ENCODE measurements at places on chromosomes 2 and 18.

GRCh38 chr2:195411219-195411687 lies 245.8 kb upstream of the SLC39A10 start:
- DNase-seq: no peak

GRCh38 chr2:35978218-35978617 lies 377.4 kb upstream of the CRIM1 start:
- DNase-seq: no peak

DNA sequence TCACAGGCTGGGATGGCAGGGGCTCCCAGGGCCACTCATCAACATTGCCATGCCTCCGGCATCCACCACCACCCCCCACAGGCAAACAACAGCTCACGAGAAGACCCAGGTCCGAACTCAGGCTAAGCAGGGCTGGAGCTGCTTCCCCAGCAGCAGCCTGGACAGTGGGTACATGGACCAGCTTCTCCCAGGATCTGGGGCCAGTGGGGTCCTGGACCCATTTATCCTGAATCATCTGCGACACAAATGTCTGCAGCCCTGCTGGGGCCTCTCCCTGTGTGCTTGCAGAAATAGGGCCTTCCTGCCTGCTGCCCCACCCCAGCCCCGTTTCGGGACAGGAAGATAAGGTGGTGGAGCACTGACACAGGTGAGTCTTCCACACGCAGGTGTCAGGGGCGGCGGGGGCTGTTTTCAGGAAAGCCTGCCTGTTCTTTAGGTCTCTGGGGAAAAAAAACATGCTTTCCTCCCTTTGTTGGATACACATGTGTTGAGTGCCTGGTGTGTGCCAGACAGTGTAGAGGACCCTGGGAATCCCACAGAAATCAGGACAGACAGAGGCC lies 4.5 kb downstream of the PRLH start:
- DNase-seq: no peak

GRCh38 chr2:38178119-38178518 lies 102.2 kb upstream of the CYP1B1 start:
- no peak for DNase-seq

DNA sequence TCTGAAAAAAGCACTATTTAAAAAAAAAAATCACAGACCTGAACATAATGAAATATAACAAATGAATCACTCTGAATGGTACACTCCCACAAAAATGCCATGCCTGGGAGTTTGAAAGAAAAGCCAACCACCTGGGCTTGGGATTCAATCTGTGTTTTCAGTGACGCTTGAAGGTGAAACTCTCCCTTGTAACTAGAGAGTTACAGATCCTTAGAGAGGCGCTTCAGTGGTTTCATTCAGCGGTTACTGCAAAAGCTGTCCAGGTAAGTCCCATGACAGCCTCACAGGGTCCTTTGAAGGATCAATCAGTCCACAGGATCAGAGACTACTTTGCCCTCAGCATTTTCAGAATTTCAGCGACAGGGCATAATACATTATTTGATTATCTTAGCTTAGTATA lies 627.3 kb downstream of the IRS1 start:
- DNase-seq: no peak
